CD4-positive, alpha-beta T cell treated with Interferon gamma for 1 hour (primary cell): ENCODE measurements at places on chromosomes 2 and 18.

GRCh38 chr2:44942304-44943030, 965 bp downstream of the SIX3 start:
- no peak for DNase-seq

DNA sequence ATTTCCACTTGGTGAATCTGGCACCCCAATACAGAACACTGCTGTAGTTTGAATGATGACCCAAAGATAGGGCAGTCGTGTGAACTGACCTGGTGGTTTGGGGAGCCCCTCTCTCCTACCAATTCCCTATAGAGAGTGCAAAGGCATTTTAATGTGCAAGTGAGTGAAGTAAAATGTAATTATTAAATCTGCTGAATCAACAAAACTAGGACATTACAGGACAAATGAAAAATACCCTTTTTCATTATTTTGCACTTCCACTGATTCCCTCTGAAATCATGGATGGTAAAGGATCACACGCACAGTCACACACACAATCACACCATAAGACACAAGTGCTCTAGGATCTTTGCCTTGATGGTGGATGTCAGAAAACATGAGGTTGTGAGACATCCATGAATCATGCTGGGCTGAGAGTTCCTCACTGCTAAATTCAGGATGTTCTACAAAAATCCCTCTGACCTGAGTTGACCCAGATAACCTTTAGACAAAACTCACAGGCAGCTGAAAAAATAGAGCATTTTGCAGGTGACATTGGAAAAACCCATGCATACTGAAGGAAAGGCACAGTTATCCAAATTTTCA, 197.4 kb downstream of the FBXO15 start:
- no peak for DNase-seq

DNA sequence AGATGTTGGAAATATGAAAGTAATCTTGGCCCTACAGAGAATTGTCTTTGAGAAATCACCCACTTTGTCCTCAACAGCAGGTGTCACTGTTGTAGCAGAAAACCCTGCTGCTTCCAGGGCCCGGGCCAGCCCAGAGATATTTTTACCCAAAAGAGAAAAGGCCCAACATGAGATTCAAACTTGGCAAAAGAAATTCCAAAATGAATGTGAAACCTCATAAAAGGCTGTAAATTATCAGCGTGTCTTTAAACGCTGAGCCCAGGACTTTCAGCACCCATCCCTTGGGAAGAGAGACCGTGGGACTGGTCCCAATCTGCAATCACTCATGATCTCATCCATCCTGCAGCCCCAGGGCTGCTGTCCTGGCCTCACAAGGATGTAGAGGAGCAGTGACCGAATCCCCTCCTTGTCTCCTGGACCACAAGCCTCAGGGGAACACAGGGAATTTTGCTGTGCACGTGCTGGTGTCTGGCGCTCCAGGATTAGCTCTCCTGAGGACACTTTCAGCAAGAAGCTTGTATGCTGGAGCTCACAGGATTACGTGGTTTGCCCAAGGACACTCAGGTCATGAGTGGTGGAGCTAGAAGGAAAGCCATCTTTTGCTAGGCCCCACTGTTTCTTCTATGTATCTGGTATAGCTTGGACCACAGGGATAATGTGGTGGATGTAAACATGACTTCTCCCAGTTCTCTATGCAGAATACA, 202.1 kb downstream of the RNF144A start:
- DNase-seq, result no peak

DNA sequence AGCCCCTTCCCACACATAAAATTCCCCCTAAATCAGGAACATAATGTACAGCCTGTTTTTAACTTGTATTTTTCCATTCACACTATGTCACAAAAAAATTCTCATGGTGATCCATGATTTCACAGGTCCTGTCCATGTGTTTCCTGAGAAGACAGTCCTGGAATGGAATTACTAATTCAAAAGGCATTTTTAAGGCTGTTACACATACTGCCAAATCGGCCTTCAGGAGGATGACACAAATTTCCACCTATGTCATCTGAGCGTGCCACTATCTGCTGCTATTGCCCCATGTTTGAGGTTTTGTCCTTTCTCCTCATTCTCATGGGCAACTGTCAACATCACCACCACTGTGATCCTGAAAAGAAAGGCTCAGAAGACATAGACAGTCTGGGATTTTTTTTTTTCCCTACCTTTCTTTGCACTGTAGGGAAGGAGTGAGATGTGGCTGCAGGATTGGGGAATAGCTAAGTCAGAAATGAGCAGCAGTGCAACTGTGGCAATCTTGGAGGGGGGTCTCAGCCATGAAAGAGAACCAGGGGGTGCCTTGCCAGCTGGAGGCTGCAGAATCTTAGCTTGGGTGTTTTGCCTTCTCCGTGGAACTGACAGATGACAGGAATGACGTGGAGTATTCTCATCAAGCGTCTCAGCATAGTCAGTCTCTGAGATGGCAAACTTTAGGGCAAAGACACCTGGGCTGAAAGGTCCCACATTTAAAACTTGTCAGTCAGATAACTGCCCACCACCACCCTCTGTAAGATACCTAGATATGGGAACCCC, 73.4 kb downstream of the MARCHF4 start:
- DNase-seq, result no peak

DNA sequence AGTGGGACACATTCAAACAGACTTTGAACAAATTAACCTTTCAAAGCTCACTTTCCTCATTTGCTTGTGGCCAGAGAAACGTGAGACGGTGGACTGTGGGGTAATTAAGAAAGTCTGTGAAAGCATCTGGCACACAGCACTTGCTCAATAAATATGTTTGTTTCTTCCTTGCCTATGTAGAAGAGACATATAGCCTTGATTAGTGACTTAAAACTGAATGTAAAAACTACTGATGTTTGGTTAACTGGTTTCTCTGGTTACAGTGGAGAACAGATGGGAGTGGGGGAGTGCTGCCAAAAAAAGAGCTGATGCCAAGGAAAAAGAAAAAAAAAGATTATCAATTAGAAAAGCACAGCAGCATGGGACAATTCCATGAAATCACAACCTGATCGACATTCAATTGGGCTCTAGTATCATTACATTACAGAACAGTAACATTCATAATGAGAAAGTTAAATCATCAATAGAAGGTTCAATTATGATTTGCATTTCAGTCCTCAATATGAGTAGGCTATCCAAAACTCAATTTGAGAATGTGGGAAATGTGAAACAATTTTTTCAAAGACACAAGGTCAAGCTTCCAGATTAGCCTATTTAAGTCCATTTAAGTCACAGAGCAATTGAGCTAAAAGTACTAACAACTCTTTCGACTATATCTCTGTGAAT, 14.7 kb downstream of the CUL3 start:
- DNase-seq, result no peak

- no peak for DNase-seq
Observed at GRCh38 chr2:176395273-176395854, 126.1 kb downstream of the MTX2 start.

DNA sequence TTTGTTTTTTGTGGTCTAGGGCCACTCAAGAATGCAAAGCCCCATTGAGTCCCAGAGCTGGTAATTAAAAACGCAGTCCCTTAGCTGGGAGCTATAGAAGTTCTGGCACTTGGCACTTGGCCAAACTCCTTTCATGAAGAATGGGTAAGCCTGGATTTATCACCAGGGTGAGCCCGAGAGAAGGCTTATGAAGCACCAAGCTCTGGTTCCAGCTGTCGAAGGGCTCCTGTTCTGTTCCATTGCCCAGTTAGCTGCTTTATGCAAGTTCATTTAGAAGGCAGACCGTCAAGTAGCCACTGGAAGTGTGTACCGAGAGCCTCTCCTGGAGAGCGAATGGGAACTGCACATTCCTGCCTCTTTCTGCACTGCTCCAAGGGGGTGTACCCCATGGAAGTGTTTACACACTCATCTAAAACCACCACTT, 14.2 kb downstream of the ECEL1 start:
- DNase-seq, result no peak

DNA sequence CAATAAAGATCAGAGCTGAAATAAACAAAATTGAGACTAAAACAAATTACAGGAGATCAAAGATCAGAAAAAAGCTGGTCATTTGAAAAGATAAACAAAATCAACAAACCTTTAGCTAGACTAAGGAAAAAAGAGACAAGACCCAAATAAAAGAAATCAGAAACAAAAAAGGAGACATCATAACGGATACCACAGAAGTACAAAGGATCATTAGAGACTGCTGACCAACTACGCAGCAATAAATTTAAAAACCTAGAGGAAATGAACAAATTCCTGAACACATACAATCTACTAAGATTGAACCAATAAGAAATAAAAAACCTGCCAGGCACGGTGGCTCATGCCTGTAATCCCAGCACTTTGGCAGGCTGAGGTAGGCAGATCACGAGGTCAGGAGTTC, 33.7 kb downstream of the USP34 start:
- no peak for DNase-seq

DNA sequence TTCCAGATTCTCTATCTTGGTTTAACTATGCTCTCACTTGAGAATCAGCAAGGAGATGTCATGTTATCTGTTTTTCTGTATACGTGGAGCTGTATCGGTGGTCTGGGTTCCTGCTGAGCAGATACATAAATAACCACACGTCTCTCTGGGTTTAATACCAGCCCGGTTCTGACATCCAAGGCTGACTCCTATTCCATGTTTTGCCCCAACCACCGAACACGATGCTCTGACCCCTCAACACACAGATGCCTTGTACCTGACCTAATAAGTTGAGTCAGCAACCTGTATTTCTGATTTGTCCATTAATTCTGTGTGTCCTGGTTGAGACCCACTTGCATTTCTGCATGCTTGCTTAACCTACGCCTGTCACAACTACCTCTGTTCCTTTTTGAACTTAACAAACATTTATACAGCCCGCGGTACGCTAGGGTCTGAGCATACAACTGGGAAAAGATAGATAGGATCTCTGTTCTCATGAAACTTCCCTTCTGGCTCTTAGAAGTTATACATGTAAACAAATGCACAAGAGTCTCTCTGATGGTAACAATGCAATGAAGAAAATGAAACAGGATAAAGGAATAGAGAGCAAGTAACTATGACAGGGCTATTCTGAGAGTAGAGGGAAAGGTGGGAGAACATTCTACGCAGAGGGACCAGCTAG, 480.4 kb downstream of the PARD3B start:
- no peak for DNase-seq

DNA sequence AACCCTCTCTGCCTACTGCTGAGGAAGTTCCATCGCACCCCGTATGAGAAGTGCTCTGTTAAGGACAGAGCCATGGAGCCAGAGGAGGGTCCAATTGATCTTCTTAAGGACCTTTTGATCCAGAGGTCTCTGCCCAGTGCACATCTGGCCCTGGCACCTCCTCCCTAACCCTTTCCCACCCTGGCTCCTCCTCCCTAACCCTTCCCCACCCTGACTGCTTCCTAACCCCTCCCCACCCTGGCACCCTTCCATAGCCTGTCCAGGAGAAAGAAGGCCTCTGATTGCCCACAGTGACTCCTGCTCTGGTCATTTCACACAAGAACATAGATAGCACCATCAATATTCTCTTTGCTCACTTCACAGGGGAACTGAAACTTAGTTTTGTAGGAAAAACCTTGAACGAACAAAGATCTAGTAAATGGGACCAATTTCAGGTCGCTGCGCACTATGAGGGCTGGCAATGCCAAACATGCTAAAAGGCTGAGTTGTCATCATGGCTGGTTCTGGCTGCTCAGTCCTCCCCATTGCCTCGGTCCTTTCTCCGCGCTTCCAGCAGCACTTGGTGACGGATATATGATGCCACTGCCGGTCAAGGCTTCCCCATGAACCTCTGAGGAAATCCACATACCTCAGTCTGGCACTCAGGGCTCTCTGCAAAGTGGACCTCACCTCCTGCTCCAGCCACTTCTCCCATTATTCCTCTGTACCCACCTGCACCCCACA, 49.2 kb downstream of the PKDCC start:
- DNase-seq, result no peak

- DNase-seq, result no peak
Observed at GRCh38 chr2:172273910-172274571, 153.3 kb upstream of the ITGA6 start.

DNA sequence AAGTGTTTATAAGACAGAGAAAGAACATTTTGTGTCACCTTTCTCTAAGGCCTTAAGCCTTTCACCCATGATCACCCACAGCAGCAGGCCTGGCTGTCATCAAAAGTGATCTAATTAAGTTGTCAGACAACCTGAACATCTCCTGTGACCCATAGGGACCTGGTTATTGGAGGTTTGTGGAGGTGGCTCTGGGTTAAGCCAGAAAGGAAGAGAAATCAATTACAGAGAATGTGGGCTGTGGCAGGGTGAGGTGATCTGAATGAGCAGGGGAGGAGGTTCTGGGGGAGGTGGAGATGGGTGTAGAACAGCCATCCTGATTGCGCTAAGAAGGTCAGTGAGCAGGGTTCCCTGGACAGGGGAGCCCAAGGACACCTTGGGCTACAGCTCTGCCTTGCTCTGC, 170.8 kb downstream of the FSHR start:
- no peak for DNase-seq

DNA sequence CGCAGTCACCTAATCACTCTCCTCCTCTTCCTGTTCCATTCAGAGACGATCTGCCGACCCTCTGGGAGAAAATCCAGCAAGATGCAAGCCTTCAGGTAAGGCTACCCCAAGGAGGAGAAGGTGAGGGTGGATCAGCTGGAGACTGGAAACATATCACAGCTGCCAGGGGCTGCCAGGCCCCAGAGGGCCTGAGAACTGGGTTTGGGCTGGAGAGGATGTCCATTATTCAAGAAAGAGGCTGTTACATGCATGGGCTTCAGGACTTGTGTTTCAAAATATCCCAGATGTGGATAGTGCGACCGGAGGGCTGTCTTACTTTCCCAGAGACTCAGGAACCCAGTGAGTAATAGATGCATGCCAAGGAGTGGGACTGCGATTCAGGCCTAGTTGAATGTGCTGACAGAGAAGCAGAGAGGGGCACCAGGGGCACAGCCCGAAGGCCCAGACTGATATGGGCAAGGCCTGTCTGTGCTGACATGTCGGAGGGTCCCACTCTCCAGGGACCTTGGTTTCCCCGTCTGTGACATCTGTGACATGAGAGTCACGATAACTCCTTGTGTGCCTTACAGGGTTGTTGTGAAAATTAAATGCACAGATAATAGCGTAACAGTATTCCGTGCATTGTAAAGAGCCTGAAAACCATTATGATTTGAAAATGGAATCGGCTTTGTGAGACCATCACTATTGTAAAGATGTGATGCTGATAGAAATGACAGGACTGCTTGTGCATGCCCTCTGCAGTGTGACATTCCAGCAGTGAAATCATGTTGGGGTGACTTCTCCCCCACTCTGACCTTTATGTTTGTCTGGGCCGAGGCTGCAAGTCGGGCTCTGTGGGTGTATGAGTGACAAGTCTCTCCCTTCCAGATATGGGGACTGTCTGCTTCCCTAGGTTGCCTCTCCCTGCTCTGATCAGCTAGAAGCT, 510 bp downstream of the IL1RN start:
- DNase-seq, result no peak

GRCh38 chr2:241666627-241667400, 19.8 kb downstream of the DTYMK start:
- no peak for DNase-seq

- DNase-seq, result peak; percentile 27
Observed at GRCh38 chr2:100246163-100247145, 75.8 kb downstream of the LONRF2 start.
